ENCODE measurements at places on chromosomes 16 and 17. TPM values are rescaled to one million over a fixed set of nuclear protein-coding genes. Genes with fewer than 3 reads are reported as not detected.

- H3K36me3 ChIP-seq, result no peaks in the 10 kb centered on the region
- no peak overlapping the region for H3K27ac ChIP-seq
- H3K4me3 ChIP-seq, result no peak overlapping the region
Observed at GRCh38 chr17:28460901-28461300, 12.5 kb upstream of the SLC13A2 start.

DNA sequence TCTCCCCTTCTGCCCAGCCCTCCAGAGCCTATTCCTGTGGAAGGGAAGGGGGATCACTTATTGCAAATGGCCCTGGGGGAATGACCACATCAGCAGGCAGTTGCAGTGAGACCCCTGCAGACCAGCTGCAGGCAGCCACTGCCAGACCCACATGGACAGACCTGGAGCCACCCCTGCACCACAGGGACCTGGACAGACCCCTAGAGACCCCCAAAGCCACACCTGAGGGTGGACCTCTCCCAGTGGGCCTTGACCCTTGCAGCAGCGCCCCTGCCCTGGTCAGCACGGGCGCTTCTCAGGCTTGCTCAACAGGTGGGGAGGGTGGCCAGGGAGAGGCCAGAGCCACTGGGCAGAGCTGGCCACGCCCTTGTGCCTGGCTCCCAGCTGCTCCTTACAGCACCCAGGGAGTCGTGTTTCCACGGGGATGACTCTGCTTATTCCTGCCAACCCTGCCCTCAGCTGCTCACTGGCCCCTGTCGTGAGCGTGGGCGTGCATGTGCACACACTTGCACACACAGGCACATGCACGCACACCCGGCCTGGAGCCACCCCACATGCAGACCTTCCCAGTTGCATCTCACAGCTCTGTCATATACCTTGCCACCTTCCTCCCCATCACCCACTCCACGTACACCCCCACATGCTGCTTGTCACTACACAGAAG is 1.3 kb upstream of the SCN4A start:
- no peak overlapping the region for H3K4me3 ChIP-seq
- H3K36me3 ChIP-seq, result no peaks in the 10 kb centered on the region
- H3K27me3 ChIP-seq, result no peaks in the 10 kb centered on the region
- no peak for DNase-seq
- peaks cover 4% of the 10 kb centered on the region for H3K4me1 ChIP-seq

DNA sequence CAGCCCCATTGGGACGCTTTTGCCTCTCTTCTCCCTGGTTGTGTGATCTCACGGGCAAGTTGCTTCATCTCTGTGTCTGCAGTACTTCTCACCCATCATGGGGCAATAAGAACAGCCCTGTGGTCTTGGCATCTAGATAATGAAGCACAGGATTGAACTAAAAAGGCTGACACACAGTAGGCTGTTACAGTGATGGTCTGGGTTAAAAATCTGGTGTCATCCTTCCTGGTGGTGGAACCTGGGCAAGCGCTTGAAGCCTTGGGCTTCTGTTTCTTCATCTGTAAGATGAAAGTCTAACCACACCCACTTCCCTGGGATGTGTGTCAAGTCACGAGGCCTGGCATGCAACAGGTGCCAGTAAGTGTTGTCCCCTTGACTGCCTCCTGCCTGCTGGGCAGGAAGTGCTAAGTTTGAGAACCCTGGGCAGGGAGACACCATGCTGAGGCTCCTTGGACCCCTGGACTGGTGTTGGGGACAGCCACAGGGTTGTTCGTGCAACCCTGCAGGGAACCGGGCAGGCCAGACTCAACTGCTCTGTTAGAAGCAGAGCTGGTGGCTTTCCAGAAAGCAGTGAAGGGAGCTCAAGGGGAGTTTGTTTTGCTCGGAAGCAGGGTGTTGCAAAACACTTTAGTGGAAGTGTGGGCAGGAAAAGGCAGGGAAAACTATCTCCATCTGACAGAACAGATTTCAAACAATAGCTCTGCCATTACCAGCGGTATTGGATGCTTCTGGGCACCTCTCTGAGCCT is 5.9 kb upstream of the MAP2K3 start:
- H3K27me3 ChIP-seq, result no peaks in the 10 kb centered on the region
- no peak for DNase-seq
- no peak overlapping the region for H3K27ac ChIP-seq
- H3K4me1 ChIP-seq, result peaks cover 8% of the 10 kb centered on the region
- H3K4me3 ChIP-seq, result no peak overlapping the region

- DNase-seq, result no peak
- peak overlapping the region; percentile 60 for H3K4me3 ChIP-seq
- H3K27ac ChIP-seq, result peak overlapping the region; percentile 82
- no peaks in the 10 kb centered on the region for H3K27me3 ChIP-seq
- no peaks in the 10 kb centered on the region for H3K36me3 ChIP-seq
Observed at GRCh38 chr16:75264999-75265910, 13.8 kb upstream of the BCAR1 start.

- no peaks in the 10 kb centered on the region for H3K4me1 ChIP-seq
- H3K4me3 ChIP-seq, result no peak overlapping the region
- no peaks in the 10 kb centered on the region for H3K27me3 ChIP-seq
Observed at GRCh38 chr16:12515746-12516145, 287.9 kb downstream of the CPPED1 start.

The MYBBP1A gene
- total RNA-seq, result 95.6 TPM

GRCh38 chr16:6704306-6704930 is 628.2 kb upstream of the RBFOX1 start:
- H3K27me3 ChIP-seq, result no peaks in the 10 kb centered on the region
- no peaks in the 10 kb centered on the region for H3K36me3 ChIP-seq
- H3K27ac ChIP-seq, result no peak overlapping the region
- no peaks in the 10 kb centered on the region for H3K4me1 ChIP-seq
- DNase-seq, result no peak
- no peak overlapping the region for H3K4me3 ChIP-seq

The MEOX1 gene
- 0.21 TPM for total RNA-seq

- H3K4me3 ChIP-seq, result no peak overlapping the region
- no peaks in the 10 kb centered on the region for H3K36me3 ChIP-seq
Observed at GRCh38 chr17:35750526-35751395, 2.3 kb downstream of the GAS2L2 start.

The CBFA2T3 gene
- 13.7 TPM for total RNA-seq

DNA sequence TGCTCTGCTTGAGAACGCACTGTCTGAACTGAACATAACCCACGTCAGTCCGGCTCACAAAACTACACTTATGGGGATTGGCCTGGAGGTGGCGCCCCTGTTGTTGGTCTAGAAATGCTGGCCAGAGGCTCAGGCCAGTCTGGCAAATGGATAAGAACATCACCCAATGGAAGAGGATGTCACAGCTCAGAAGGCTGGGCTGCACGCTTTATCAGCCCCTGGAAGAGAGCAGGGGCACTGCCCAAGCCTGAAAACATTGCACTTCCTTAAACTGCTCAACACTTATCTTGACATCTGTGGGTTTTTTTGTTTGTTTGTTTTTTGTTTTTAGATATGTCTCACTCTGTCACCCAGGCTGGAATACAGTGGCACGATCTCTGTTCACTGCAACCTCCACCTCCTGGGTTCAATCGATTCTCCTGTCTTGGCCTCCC is 24.8 kb upstream of the BPTF start:
- peak; percentile 48 for DNase-seq
- H3K27ac ChIP-seq, result no peak overlapping the region
- no peaks in the 10 kb centered on the region for H3K4me1 ChIP-seq
- H3K27me3 ChIP-seq, result no peaks in the 10 kb centered on the region
- no peak overlapping the region for H3K4me3 ChIP-seq

DNA sequence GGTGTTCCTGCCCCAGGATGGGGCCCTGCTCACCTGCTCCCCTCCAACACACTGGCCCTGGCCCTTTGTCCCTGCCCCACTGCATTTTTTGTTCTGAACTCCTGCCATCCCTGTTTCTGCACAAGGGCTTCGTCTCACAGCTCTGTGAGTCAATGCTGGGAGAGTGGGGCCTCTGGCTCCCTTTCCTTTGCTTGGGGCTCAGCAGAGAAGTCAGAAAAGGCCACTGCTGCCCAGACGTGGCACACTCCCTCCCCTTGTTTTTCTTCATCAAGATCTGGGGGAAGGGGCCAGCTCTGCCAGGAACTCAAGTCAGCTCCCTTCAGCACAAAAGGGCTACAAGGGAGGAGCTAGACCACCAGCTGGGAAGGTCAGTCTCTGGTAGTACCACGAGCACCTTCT is 8.9 kb downstream of the PROCA1 start:
- no peak for DNase-seq
- peaks cover 5% of the 10 kb centered on the region for H3K36me3 ChIP-seq
- no peaks in the 10 kb centered on the region for H3K27me3 ChIP-seq
